Stimulated activated CD4-positive, alpha-beta T cell treated with anti-CD3 and anti-CD28 coated beads, Interleukin-15, amount 100 ng/mL, for 48 hours (primary cell): ENCODE measurements at places on chromosomes 16 and 17.

DNA sequence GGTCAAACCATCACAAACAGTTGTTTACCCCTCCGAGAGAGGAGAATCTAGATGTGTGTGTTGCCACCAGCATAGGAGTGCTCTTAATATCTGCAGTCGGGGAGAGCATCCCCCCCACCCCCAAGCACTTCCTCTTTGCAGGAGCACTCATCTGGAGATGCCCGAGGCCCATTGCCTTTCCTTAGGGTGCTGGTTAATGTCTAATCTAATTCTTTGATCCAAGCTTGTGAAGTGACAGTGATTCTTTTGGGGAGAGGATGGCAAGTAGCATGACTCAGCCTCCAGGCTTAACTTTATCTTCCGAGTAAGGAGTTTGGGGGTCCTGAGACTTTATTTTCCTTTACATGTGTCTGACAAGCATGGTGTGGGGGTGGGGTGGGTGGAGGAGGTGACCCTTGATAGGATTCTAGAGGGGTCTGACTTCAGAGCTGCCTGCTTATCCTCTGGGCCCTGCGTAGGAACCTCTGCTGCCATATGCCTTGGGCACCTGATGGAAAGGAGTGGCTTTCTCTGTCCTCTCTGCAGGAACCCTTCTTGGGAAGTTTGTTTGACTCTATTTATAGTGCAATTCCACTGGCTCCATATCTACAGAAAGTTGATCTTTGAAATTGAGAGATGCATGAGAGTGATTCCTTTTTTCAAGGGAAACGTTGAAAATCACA, 207.1 kb downstream of the SPECC1 start:
- no peak for DNase-seq

GRCh38 chr17:20045476-20045875, 36.3 kb downstream of the SPECC1 start:
- DNase-seq: no peak

DNA sequence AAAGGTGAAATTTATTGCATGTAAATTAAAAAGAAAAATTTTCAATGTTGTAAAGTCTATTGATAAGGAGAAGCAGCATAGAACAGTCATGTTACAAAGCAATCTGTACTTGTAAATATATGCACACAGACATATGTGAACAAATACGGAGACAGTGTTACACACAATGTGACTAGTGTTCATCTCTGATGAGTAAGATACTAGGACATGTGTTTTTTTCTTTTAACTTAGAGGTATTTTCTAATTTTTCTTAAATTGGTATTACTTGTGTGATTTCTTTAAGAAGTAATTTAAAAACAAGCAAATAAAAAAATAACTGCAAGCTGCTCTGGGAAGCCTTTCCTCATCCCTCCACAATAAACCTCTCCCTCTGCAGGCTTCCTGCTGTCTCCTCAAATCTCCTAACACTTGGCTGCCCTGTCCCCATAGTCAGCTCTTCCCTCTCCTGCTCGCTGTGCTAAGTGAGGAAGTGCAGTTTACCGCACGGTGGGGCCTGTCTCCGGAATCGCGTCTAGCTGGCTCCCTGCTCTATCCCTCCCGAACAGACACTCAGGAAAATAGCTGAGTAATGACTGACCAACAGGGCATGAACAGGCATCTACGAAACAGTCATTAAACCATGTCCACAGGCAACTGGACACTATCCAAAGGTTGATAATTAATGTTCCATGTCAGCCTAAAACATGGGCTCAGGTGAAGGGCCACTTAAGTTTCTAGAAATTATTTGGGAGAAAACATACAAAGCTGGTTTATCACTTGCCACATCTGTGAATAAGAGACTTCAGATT, 35.9 kb downstream of the CMTM4 start:
- DNase-seq: no peak

DNA sequence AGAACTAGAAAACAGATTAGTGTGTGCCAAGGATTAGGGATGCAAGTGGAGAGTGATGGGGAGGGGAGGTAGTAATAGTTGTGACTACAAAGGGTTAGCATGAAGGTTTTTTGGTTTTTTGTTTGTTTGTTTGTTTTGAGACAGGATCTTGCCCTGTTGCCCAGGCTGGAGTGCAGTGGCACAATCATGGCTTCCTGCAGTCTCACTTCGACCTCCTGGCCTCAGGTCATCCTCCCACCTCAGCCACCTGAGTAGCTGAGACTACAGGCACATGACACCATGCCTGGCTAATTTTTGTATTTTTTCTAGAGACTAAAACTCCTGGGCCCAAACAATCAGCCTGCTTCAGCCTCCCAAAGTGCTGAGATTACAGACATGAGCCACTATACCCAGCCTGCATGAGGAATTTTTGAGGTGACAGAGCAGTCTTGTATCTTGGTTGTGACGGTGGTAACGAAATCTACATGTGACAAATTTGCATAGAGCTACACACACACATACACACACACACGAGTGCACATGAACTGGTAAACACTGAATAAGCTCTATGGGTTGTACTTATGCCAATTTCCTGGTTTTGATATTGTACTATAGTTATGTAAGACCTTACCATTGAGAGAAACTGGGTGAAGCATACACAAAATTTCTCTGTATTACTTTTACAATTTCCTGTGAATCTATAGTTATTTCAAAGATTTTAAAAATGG, 59.6 kb upstream of the TOM1L1 start:
- no peak for DNase-seq

DNA sequence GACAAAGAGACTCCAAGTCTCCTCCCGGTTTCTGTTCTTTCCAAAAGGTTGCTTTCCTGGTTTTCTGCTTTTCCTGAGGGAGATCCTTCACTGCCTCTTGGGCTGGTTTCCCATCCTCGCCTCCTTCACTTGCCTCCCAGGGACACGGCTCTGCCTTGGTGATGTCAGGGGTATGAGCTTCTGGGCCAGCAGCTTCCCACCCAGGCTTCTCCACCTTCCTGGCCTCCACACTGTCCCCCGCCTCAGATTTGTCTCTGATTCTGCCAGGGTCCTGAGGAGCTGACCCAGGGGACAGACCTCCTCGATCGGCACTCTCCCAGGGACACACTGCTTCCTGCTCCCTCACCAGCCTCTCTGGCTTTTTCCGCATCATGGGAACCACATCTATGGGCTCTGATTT, 14.5 kb downstream of the GPR179 start:
- no peak for DNase-seq

GRCh38 chr16:59205403-59205802, 471.3 kb upstream of the GOT2 start:
- DNase-seq: no peak

GRCh38 chr17:41935641-41936040, 5.2 kb downstream of the ODAD4 start:
- no peak for DNase-seq

- DNase-seq: no peak
Measured at GRCh38 chr16:61148930-61149329, 887.3 kb downstream of the CDH8 start.

- no peak for DNase-seq
Measured at GRCh38 chr17:78836420-78837021, 4.1 kb downstream of the USP36 start.

DNA sequence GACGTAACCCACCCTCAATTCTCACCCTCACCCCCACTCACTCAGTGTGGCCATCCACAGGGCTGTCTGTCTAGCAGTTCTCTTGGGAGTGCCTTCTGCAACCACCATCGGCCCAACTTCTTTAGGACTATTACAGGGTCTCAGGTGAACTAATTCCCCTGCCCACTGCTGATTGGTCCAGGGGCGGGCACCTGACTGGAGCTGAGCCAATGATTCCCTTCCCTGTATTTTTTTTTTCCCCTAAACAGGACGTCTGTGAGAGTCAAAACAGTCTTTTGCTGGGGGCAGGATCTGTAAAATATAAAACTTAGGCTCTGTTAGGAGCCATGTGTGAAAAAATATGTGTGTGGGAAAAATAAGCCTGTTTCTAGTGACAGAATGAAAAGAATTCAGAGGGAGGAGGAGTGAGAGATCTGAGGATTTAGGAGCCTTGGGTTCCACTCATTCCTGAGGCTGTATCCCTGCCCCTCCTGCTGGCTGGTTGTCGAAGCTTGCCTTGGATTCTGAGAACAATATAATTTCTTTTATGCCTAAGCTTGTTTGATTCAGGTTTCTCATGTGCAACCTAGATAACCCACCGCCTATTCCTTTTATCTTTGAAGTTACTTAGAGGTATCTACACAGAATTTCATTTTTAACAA, 115.0 kb downstream of the SPACA3 start:
- no peak for DNase-seq

DNA sequence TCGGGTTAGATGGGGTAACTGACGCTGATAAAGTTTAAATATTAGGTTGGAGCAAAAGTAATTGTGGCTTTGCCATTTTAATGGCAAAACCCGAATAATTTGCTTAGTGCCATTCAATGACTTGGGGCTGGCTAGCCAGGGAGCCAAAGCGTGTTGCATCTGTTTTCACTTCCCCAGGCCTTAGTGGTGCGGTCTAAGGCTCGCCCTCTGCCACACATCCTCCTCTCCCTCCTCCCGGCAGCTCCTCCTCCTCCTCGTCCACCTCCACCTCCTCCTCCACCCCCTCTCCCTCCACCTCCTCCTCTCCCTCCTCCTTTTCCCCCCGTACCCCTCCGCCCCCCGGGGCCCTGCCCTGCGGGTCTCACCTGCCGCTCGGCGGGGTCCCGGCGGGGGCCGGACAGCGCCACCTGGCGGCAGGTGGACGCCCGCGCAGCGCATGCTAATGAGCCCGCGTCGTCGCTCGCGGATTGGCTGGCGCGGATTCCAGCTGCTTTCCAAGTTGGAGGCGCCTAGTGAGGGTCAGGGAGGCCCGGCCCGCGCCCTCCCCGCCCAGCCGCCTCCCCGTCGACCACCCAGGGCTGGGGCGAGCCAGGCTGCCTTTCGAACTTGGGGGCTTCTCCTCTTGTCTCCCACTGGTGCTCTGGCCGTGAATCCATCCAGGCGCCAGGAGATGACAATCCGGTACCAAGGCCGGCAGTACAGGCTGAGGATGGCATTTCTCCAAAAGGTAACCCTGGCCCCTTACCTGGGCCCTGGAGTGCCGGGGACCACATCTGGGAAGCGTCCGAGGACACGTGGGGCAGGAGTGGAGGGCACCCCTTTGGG, 36.6 kb upstream of the RGS9 start:
- peak; percentile 54 for DNase-seq

DNA sequence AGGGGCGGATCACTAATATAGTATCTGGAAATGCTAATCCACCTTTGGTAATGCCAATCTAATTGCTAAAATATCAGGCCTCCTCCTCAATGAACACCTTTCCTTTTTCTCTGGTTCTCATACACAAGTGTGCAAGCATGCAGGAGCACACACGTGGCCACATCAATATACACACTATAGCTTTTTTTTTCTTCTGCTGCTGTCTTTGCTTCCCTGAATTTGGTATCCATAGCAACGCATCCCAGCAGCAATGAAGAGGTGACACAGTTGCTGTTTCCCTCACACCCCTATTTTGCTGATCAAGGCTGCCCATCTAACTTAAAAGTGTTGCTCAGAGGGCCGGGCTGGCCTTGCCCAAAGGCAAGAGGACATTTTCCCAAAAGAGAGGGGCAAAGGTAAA, 15.4 kb downstream of the NOG start:
- no peak for DNase-seq

- no peak for DNase-seq
Measured at GRCh38 chr17:72349491-72349995, 228.7 kb downstream of the SOX9 start.

- DNase-seq: no peak
Measured at GRCh38 chr17:78912082-78912481, 9.1 kb upstream of the CEP295NL start.

- no peak for DNase-seq
Measured at GRCh38 chr16:61074324-61074723, 961.9 kb downstream of the CDH8 start.

DNA sequence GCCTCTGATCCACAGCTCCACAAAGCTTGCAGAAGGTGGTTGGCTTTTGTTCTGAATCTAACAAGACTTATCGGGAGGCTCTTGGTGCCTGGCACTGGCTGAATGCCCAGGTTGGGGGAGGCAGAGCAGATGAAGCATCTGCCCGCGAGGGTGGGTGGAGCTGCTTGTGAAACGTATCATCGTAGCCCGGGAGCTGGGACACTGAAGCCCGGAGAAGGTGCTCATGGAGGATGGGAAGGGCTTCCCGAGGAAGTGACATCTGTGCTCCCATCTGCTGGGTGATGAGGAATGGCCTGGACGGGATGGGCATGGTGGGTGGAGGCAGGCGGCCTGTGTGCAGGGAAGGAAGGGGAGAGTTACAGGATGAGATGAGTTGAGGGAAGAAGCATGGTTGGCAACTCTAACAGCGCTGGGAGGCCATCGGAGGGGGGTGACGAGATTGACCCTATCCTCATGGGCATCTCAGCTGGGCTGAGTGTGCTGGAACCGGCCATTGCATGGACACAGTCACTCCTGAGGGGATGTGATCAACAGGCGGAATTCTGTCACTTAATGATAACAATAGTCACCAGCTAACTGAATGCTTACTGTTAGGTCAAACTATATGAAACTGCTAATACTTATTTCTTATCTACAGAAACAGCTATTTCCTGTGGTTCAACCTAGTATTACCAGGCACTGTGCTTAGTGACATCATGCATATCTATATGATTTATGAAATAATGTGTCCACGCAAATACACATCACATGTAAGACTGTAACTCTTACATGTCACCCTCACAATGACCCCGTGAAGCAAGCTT, 102.7 kb downstream of the ABCC6 start:
- DNase-seq: no peak

GRCh38 chr17:19321481-19322128, 40.9 kb downstream of the B9D1 start:
- DNase-seq: no peak

DNA sequence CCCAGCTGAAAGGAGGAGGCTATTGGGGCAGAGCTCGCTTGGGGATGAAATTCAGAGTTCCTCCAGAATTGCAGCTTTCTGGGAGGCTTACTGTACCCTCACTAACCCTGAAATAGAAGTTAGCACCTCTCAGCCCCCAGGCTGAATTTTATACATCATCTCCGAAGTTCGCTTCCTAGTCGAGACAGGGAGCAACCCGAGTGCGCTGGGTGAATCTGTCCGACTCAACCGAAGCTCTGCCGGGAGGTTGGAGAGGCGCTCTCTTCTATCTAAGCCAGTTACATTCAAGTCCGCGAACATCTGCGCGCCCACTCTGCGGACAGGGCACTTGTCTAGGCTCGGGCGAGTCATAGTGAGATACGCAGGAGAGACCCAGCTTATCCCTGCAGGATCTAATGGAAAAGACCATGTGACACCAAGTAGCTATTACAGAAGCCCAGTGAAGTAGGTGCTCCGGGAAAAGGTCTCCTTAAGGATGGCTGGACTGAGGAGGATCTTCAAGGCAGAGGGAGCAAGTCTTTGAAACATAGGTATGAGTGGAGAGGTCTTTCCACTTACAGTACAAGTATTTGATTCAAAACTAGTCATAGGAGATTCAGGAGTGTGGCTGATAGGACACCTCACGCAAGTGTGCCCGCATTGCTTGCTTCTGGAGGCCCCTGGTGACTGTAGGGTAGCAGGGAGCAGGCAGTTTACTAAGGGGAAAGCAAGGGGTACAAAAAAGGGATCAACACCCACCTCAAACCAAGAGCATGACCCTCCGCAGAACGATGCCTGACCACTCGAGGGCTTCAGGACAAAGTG, 646 bp upstream of the HES7 start:
- DNase-seq: no peak
